ENCODE measurements at places on chromosomes 3 and 15. TPM values are rescaled to one million over a fixed set of nuclear protein-coding genes. Genes with fewer than 3 reads are reported as not detected.

RTP3 gene
- not detected for total RNA-seq

- DNase-seq: no peak
Measured at GRCh38 chr15:74788683-74789151, 6.8 kb downstream of the CSK start.

MYNN gene
- 12.2 TPM for total RNA-seq

GRCh38 chr3:177499779-177500423 lies 302.6 kb upstream of the TBL1XR1 start:
- no peak for DNase-seq

ACKR4 gene
- total RNA-seq: 2.8 TPM

DNA sequence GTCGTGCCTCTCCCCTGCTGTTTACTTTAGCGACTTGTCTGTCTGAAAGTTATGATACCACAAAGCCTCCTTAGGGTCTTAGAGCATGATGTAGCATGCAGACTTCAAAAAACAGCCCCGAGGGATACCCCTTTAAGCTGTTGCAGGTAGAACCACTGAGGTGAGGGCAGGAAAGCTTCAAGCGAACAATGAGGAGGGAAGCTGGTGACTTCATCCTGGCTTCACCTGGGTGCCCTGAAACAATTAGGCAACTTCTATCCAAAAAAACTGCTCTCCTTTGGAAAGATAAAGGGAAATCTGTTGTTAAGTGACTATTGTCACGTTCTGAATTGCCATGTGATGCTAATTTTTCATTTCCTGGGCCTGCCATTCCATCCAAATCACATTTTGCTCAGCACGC lies 231.6 kb downstream of the SOX2 start:
- DNase-seq: no peak

DNA sequence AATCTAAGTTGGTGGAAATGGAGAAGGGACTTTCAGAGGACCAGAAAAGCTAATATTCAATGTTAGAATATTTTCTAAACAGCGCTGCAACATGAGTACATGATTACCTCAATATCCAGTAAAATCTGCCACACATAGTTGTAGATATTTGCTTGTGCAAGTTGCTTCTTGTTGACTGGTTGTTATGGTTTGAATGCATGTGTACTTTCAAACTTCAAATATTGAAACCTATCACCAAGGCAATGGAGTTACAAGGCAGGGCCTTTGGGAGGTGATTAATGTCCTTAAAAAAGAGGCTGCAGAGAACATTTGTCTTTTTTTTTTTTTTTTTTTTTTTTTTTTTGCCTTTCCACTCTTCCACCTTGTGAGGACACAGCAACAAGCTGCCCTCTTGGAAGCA lies 49.9 kb downstream of the TMCO5A start:
- DNase-seq: no peak

DNA sequence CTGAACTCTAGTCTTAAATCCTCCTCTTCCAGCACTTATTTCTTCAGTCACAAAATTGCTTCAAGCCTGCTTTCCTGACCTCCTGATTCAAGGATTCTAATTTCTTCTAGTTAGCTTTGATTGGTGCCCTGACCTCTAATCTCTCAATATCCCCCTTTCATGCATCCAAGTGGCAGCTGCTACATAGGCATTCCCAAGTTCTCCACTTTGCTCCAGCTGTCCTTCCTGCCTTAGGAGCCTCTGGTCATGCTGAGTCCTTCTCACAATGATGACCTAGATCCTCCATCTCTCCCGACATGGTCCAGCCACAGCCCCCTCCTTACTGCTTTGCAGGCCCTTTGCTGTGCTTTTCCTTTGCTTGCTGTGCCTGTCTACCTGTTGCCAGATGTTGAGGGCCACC lies 347.8 kb upstream of the C2CD4B start:
- DNase-seq: no peak

CCR9 gene
- not detected for total RNA-seq

- no peak for DNase-seq
Measured at GRCh38 chr3:69671082-69671952, 67.9 kb upstream of the MITF start.

DNA sequence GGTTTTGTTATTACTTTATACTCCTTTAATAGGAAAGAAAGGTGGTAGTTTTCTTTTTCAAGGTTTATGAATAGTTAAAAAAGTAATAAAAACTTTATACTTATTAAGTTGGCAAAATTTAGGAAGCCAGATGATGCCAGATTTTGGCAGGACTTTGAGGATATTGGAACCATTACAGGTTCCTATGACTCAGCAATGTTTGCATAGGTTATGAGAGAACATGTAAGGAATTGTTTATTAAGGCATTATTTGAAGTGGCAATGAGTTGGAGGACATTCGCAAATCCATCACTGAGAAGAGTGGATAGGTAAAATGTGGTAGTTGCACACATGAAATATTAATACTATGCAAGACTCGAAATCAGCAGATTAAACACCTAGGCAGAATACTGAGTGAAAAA lies 29.9 kb downstream of the CDAN1 start:
- no peak for DNase-seq

CEMIP gene
- 0.14 TPM for total RNA-seq

DNA sequence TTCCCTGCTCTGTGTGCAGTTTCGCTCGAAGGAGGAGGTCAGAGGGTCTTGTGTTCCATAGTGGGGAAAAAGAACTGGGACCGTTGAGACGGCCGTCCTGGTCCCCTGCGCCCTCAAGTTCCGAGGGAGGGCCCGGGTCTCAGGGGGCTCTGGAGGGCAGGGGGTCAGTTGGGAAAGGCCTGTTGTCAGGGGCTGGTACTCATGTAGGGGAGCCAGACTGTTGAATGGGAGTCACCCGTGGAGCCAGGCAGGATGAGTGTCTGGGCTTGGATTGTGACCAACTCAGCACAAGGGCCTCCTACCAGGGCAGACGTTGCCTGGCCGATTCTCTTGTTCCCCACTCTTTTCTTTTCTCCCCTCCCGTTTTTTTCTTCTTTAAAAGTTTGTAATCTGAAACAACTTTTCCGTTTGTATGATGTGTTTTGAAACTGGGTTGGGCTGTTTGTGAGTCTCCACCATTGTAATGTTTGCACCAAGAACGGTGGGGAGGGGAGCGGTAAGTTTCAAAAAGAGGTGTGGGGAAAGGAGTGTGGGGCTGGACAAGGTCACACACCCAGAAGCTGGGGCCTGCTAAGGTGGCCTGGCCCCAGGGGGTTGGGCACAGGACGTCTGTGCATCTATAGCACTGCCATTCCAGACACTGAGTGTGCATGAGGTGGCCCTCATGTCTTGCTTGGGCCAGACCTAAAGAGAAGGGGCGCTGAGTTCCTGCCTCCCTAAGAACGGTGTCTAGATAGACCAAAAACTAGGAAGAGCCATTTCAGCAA lies 1.1 kb downstream of the CMTM7 start:
- peak; percentile 73 for DNase-seq

GRCh38 chr15:64237677-64238076 lies 74.9 kb upstream of the PPIB start:
- DNase-seq: no peak

C3orf18 gene
- 48.4 TPM for total RNA-seq
